ENCODE measurements at places on chromosomes 1 and 21.

DNA sequence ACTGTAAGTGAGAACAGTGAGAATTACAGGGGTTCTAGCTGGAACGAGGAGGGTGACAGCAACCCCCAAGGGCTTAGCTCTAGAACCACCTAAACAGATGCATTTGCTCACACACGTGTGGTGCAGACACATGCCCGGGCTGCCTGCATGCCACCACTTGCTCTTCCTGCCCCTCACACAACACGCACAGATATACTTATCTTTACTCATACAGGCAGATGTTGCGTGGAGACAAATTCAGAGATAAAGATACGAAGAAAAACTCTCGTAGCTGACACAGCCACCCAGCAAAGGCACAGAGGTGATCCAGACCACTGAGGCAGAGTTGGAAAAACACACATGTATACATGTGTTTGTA is 13.5 kb downstream of the VANGL1 start:
- no peak for DNase-seq

DNA sequence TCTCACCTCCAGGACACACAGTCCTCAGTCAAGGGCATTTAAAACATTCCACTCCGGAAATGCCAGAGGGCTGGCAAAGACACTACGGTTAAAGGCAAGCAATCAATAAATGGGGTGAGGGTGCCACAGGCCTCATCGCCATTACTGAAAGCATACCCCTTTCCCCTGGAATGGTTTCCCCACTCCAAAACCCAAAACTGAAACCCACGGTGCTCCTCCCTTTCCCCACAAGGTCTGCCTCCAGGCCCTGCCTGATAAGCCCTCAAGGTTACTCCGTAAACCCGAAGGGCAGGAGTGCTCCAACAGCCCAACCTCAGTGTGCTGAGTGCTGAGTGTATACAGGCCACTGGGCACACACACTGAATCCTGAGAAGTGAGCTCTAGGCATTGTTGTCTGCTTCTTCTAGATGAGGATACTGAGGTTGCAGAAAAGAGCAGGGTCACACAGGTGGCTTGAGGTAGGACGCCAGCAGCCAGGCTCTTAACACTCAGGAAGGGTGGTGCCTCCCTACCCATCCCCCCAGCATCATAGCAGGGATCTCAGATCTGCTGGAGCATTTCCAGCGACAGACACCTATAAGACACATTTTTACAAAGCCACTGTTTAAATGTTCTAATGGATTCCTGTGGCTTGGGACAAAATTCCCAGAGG is 29.0 kb downstream of the SSBP3 start:
- DNase-seq, result no peak

- no peak for DNase-seq
Measured at GRCh38 chr1:170196490-170197236, 50.9 kb downstream of the NTMT2 start.

GRCh38 chr1:213987422-213987926 is 299 bp upstream of the PROX1 start:
- DNase-seq, result peak; percentile 60

- DNase-seq, result no peak
Measured at GRCh38 chr21:41606706-41607105, 98.7 kb upstream of the TMPRSS2 start.
